ENCODE measurements at places on chromosomes 12 and 14.

DNA sequence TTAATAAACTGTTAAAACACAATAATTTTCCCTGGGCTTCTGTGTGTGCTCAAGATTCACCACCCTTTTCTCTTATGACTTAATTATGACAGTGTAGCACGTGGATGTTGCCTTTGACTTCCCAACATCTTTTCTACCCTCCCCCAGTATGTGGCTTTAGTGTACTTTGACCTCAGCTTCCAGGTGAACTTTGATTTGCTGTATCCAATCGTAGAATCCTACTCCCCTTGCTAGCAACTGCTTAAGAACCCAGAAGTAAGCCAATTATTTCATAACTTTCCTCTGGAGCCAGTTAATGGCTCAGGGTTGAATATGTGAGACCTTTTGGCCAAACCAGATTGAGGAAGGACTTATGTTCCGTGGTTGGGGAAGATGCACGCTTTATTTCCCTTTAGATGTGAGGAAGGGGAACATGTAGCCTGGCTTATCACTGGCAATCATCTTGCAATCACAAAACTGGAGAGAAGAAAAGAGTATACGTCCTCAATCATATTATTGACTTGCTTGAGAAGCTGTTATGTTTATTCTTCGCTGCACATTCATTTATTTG, 259.6 kb upstream of the ATP2B1 start:
- peak; percentile 28 for DNase-seq

DNA sequence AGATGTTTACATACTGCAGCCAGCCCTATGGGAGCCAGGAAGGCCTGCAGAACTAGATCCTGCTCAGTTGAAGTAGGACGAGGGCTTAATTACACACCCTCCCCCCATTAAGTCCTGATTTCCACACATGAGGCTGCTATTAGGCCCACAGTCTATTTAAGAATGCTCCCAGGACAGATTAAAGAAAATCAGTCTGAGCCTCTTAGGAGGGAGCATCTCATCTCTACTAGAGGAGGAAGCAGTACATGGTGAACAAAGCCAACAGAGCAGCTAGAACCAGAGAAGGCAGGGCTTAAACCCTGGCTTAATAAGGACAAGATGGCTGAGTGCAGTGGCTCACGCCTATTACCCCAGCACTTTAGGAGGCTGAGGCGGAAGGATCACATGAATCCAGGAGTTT, 55.8 kb upstream of the ARHGAP5 start:
- no peak for DNase-seq

DNA sequence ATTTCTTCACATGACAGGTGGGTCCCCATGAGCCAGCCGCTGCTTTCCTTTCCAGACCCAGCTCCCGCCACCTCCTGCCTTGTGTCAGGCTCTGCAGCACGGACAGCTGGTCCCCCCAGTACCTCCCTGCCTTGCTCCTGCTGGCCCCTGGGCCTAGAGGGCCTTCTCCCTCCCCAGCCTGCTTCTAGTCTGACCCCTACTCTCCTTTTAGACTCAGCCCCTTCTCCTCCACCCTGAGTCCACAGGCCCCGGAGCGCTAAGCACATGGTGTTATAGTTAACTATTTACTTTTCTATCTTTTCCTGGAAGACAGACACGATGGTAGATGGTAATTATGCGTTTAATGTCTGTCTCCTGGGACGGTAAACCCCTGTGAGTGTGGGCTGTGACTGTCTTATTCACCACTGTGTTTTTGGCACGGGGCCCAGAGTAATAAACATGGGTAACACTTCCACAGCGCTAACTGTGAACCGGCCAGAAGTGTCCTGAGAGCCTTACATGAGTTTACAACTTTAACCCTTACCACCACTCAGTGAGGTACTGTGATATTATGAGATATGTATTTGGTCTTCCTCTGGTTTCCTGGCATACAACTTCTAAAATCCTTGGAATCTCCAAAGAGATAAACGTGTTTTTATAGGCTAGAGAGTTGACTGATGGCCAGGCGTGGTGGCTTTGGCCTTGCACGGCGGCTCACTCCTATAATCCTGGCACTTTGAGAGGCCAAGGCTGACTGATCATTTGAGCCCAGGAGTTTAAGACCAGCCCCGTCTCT, 41.2 kb downstream of the DGLUCY start:
- DNase-seq: no peak

DNA sequence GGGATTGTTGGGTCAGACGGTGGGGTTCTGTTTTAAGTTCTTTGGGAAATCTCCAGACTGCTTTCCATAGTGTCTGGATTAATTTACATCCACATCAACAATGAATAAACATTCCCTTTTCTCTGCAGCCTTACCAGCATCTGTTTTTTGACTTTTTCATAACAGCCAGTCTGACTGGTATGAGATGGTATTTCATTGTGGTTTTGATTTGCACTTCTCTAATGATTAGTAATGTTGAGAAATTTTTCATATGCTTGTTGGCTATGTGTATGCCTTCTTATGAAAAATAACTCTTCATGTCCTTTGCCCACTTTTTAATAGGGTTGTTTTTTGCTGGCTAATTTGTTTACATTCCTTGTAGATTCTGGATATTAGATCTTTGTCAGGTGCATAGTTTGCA, 140.8 kb upstream of the CNTN1 start:
- no peak for DNase-seq

DNA sequence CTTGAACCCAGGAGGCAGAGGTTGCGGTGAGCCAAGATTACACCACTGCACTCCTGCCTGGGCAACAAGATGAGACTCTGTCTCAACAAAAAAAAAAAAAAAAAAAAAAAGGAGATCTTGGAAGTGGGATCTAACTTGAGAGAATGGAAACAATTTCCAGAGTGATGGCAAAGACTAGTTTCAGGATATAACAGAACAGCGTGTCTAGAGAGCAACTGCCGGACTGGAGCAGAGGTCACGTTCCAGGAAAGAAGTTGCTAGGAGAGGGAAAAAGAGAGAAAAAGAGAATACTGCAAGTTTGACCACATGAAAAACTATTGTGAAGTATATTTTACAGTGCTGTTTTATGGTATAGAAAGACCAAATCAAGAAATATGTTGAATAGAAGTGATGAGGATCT, 118.0 kb downstream of the MON2 start:
- no peak for DNase-seq

- no peak for DNase-seq
Measured at GRCh38 chr12:131283191-131283861, 329.6 kb downstream of the ADGRD1 start.

DNA sequence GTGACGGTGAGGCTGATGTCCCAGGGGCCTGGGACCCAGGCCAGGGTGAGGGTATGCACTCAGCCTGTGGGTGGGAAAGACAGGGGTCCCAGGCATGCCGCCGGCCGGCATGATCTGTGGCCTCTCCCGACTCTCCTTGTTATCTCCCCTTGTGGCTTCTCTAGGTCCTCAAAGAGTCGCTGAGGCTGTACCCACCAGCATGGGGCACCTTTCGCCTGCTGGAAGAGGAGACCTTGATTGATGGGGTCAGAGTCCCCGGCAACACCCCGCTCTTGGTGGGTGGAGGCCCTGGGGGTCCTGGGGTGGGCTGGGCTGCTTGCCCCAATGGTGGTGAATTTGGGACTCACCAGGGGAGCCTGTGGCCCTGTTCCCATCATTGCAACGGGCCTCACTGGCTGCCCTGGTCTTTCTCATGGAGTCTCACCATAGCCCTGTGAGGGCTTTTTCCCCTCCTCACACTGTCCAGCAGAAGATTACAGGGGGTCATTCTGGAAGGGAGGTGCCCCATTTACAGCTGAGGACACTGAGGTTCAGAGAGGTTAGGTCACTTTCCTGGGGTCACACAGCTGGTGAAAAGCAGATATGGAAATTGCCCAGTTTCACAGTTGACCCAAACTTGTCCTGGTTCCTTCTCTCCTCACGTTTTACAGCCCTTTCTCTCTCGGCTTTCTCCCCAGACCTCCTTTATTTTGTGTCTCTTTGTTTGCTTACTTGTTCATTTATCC, 37.9 kb downstream of the CYP46A1 start:
- DNase-seq: no peak

DNA sequence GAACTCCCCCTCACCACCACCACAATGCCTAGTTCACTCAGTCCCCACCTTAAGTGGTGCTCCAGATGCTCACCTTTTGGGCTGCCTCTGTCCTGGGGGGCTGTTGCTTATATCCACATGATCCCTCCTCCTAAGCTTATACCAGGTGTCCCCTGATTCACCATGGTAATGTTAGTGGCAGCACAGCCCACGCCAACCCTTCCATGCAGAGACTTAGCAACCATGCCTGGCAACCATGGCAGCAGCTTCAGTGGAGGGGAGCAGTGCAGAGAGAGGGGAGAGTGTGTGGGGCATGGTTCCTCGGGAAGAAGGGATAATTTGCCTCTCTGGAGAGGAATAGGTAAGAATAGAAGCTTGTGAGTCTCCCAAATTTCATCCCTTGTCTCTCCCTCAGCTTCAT, 1.2 kb upstream of the DDN start:
- no peak for DNase-seq

DNA sequence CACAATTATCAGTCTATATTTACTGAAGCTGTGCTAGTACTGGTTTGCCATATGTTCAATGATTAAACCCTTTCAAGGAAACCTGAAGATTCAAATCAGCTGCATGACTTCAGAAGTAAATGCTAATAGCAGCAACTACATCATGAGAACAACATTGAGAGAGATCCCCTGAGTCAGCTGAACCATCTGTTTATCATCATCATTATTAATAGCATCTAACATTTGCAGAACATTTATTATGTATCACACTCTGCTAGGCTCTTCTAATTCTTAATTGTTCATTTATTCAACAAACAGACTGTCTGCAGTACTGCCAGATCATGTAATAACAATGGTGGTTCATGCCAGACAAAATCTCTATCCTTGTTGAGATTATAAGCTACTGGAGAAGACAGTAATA, 157.4 kb downstream of the KLHL28 start:
- no peak for DNase-seq

DNA sequence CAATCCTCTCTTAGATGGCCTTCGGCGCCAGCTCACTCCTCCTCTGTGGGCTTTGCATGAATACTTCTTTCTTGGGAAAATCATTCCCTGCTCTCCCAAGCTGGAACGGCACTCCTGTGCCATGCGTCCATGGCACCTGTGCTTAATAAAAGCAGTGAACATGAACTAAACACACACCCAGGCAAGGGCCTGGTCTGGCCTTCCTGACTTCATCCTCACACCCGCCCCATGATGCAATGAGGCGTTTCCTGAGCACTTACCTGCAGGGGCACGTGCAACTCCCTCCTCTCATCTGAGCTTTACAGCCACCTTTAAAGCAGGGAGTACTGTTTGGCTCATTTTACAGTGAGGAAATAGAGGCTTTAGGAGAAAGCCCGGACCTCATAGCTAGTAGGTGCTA, 219.8 kb downstream of the SLC41A2 start:
- DNase-seq: no peak

GRCh38 chr12:50070314-50071060, 13.1 kb downstream of the ASIC1 start:
- DNase-seq: peak; percentile 83

GRCh38 chr14:65210118-65210821, 108.0 kb upstream of the MAX start:
- DNase-seq: peak; percentile 1

GRCh38 chr12:34406228-34406995, 384.1 kb downstream of the ALG10 start:
- no peak for DNase-seq

GRCh38 chr14:22533057-22533704, 55.8 kb downstream of the DAD1 start:
- DNase-seq: no peak

- no peak for DNase-seq
Measured at GRCh38 chr12:104608998-104609397, 152.2 kb downstream of the CHST11 start.

GRCh38 chr12:47422611-47423010, 283.2 kb downstream of the RPAP3 start:
- DNase-seq: no peak

- no peak for DNase-seq
Measured at GRCh38 chr14:76034566-76034965, 49.0 kb downstream of the IFT43 start.

GRCh38 chr14:35196571-35196970, 74.2 kb downstream of the PRORP start:
- peak; percentile 11 for DNase-seq

DNA sequence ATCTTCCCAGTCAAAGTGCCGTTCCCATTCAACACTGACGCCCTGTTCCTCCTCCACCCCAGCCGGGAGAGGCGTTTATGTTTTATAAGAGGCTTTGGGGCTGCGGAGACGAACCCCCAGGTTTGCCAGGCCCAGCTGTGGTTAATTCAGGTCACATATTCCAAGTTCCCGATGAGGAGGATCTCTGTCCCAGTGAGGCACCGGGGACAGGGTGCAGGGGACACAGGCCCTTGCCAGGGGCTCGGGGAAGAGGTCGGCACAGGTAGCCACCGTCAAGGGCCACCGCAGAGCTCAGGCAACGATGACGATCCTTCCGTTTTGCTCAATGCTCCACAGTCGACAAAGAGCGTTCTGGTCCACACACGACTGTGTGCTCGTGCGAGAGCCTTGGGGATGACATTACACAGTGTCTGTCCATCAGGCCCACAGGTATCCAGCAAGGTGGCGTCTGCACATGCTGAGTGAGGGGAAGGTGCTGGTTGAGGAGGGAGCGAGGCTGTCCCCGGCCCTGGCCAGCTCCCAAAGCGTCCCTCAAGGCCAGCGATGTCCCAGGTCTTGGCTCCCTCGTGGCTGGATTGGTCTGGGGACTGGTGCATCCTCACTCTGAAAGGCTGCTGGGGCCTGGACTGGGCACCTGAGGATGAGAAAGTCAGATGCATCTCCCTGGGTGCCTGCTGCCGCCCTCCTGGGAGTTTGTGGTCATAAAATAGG, 189.2 kb upstream of the C14orf180 start:
- DNase-seq: no peak

GRCh38 chr12:46188170-46188569, 80.7 kb downstream of the SLC38A1 start:
- DNase-seq: no peak

DNA sequence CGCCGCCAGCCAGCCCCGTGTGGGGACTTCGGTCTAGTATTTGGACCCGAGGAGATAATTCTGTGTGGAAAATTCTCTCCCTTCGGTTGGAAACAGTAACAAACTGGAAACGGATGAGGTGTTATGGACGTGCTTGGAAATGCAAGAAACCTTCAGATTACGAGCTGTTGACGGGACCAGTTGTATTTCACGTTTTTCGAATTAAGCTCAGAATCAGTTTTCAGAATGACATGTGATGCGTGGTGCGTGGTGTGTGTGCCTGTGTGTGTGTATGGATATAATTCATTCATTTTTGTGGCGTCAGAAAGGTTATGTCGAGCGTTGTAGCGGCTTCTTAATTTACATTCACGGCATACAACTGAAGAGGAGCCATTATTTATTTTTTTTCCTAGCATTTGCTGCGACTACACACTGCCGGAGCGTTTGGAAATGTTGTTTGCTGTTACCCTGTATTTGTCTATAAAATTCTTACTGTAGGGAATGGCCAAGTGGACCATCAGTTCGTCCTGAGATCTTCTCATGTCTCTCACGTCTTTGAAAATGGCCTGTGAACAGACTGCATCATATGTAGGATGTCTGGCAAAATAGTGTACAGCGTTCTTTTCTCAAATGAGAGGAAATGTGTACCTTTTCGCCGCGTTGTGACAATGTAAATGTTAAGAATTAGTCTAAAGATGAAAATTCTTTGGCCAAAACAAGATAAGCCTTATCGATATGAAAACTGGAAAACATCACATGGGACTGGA, 1.3 kb downstream of the TRAF3 start:
- DNase-seq: peak; percentile 23

GRCh38 chr12:117226505-117226904, 36.2 kb upstream of the FBXO21 start:
- DNase-seq: no peak

GRCh38 chr14:89649451-89650075, 232.5 kb upstream of the FOXN3 start:
- no peak for DNase-seq

Measured in HL-60 (cell line).